Dermis blood vessel endothelial cell (primary cell): ENCODE measurements at places on chromosomes 7 and 10.

DNA sequence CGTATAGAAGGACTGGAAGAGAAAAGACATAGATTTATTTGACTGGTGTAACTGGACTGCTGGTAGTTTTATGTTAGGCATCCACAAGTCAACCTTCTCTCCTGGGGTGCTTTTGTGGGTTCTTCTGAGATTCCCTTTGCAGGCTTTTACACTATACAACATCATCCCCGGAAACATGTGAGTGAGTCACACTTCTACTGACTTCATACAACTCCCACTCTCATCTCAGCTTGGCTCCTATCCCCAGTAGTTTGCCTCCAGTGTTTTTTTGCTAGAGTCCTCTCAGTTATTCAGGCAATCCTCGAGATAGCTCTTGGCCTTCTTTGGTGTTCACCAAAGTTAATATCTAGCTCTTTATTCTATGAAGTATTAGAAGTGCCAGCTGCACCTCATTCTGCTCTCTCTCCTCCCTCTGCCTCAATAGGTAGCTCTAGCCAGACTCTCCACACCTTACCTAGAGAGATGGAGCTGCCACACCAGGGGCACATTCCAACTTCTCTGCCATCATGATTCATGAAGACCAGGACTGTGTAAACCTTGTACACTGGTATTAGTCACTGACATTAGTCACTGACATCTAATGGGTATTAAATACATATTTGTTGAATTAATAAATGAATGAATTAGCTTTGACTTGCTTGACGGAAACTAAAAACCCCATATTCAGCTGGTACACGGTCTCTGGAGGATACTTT lies 281.9 kb downstream of the PPP1R3A start:
- DNase-seq: no peak

DNA sequence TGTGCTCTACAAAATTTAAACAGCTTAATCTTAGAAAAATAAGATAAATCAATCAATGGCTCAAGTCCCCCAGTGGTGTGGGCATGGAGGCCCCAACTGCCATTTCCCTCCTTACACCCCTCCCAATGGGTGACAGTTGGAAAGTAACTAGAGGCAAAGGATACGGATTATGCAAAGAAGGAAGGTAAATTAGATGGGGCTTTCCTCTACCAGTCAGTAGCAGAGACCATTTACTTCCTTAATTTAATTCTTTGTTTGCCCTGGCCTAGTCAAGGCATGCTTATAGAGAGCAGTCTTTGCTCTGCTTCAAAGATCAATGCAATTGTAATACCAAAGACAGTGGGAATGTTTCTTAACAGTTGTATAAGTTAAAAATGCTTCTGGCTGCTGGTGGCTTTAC lies 63.3 kb upstream of the PAPSS2 start:
- DNase-seq: no peak

GRCh38 chr7:138625849-138626230 lies 75.3 kb downstream of the SVOPL start:
- DNase-seq: no peak

DNA sequence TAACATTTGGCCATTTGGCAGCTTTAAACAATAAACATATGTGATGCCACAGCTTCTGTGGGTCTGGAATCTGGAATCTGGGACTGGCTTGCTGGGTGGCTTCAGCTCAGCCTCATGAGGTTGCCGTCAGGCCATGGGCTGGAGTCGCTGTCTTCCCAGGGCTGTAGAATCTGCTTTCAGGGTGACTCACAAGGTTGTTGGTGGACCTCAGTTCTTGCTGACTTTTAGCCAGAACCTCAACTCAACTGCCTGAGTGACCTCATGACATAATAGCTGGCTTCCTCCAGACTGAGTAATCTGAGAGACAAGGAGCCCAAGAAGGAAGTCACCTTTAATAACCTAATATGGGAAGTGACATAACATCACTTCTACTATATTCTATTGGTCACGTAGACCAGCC lies 44.6 kb upstream of the TSPAN13 start:
- peak; percentile 52 for DNase-seq

- DNase-seq: no peak
Observed at GRCh38 chr10:73039635-73040034, 57.0 kb downstream of the P4HA1 start.

GRCh38 chr7:26000841-26001240 lies 151.2 kb upstream of the NFE2L3 start:
- no peak for DNase-seq

DNA sequence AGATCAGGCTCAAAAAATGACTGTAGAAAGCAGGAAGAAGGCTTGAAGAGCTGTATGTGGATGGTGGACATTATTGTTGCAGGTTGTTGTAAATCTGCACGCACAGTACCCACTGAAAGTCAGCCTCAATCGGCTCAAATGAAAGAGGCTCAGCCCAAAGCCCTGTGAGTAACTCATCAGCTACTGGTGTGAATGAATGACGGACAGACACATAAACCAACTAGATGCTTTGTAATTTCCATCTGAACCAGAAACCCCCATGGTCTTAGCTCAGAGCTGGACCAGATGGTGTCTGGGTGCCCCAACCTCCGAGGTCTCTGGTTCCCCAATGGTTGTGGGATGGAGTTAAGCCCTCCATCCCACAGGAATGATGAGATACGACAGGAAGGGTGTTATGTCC lies 7.4 kb downstream of the CALN1 start:
- no peak for DNase-seq
